ENCODE measurements at places on chromosomes 1 and 21. TPM values are rescaled to one million over a fixed set of nuclear protein-coding genes. Genes with fewer than 3 reads are reported as not detected.

TRAF3IP3 gene
- 0.34 TPM for polyA plus RNA-seq

AGBL4 gene
- not detected for polyA plus RNA-seq

KRTAP19-1 gene
- not detected for polyA plus RNA-seq

TBX15 gene
- 0.23 TPM for polyA plus RNA-seq

LCK gene
- polyA plus RNA-seq: 0.34 TPM

ELOVL1 gene
- polyA plus RNA-seq: 25.7 TPM

CD1B gene
- polyA plus RNA-seq: not detected

ESPN gene
- 0.10 TPM for polyA plus RNA-seq

RNU1-3 gene
- not detected for polyA plus RNA-seq

IGSF5 gene
- polyA plus RNA-seq: 0.98 TPM

AKR7A3 gene
- polyA plus RNA-seq: 0.12 TPM

HSD11B1 gene
- 1.2 TPM for polyA plus RNA-seq

Data from heart left ventricle (tissue), 16 donors.